SHP77 treated with DMSO at 0.1 percent for 48 hours (cell line): ENCODE measurements at places on chromosomes 11 and 22.

- DNase-seq = no peak
These were observed 131.4 kb upstream of the C11orf58 start for GRCh38 chr11:16606784-16607674.

- no peak for DNase-seq
These were observed 12.2 kb downstream of the MRGPRF start for GRCh38 chr11:69000831-69001242.

GRCh38 chr11:3161309-3161708, 3.8 kb downstream of the OSBPL5 start:
- no peak for DNase-seq

- DNase-seq = peak; percentile 74
These were observed at the start of gene UBXN1 for GRCh38 chr11:62678770-62679696. UBXN1 (minus strand) TSS chr11:62679073; CDS start chr11:62678923, 150 bp downstream.

- no peak for DNase-seq
These were observed 28.2 kb downstream of the HTR3B start for GRCh38 chr11:113932788-113933187.

- no peak for DNase-seq
These were observed 7.1 kb upstream of the CDC42EP2 start for GRCh38 chr11:65307298-65308229.

DNA sequence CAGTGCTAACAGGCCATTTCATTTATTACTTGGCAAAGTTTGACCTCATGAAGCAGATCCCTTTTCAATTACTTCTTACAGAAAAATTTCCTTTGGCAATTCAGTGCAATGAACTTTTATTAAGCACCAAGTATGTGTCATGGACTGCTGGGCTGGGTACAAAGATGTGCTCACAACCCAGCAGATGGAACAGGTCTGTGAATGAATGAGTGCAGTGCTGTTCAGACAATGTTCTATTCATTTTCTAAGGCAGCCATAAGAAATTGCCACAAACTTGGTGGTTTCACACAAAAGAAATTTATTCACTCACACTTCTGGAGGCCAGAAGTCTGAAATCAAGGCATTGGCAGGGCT, 428.5 kb downstream of the SOX6 start:
- no peak for DNase-seq

DNA sequence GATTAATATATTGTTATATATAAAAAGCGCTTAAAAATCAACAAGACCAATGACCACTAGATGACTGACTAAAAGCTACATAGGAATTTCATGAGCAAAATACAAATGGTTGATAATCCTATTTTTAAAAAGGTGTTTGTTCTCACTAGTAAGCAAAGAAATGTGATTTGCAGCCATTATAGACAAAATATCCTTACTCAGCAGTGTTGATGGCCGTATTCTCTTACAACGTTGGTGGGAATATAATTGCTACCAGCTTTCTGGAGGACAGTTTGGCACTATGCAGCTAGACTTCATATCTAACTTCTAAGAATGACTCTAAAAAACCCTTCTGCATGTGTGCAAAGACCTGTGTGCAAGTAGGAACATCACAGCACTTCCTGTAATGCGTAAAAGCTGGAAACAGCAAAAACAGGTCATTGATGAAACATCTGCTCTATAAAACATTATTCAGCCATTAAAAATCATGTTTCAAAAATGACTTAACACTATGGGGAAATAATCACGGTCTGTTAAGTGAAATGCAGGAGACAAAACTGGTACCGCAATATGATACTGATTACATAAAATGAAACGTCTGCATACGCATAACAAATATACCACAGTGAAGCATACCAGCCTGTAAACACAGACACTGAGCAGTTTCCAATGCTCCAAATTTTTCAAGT, 70.1 kb upstream of the LINC01488 start:
- DNase-seq = no peak

DNA sequence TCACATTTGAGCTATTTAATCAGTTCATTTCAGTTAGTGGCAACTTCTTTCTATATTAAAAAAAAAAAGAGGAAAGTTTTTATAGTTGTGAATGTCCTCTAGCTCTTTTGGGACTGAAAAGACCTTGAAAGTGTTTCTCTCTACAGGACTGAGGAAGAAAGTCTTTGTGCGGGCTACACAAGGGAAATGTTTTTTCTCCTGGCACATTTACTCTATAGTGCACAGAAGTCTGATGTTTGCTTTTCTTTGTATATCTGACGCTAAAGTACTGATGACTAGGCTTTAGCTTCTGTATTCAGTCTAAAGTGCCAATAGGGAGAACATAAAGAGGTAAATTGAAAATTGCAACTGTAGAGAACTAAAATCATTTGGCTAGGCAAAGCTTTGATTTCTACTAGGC, 737.4 kb upstream of the LUZP2 start:
- no peak for DNase-seq

- DNase-seq = no peak
These were observed 21.3 kb upstream of the MUC5B start for GRCh38 chr11:1201395-1202153.

DNA sequence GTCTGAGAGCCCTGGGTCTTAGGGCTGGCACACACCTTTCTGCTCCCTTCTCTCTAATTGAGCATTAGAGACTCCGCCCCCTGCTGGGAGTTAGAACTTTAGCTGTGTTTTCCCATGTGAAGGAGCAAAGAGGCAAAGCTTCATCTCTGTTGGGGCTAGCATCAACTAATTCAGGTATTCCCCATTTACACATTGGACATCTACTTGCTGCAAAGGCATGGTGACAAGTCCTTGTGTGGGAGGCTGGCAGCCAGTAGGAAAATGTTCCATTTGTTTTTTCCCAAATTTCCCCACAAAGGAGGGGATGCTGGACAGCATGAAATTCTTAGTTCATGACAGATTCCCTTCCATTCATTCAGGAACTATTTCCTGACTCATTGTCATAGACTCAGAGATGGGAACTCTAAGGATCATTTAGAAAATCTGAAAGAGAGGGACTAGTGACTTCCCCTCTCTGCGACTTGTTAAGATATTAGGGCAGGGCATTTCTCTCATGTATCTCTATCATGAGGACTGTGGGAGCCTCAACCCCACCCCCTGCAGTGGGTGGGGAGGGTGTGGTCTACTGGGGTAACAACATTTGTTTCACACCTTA, 3.6 kb downstream of the CD44 start:
- no peak for DNase-seq

GRCh38 chr11:127620671-127621070, 620.1 kb upstream of the KIRREL3 start:
- DNase-seq = no peak

DNA sequence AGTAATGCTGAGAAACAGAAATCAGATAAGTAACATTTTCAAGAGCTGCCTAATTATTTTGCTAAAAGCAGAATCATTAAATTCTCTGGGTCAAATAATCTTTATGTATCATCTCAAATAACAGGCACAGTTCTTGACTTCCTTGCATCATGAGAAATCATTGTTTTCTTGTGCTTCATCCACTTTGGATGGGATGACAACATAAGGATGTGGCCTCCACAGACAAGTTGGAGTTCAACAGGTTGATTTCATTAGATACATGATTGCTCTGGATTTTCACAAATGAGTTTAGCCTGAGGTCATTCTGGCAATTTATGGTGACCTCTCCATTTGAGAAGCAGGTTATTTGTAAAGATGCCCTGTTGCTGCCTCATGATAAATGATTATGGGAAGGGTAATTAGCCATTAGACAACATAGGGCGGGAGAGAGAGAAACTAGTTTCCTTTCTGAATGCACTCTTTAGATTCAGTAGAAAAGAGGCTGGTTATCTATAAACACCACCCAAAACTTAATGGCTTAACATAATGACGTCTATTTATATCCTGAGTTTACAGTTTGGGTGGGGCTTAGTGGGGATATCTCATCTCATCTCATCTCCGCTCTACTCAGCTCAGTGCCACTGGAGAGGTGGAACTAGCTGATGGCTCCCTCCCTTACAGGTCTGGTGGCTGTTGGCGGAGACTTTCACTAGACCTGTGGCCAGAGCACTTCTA, 35.0 kb upstream of the ADORA2A start:
- no peak for DNase-seq

- no peak for DNase-seq
These were observed 50.6 kb downstream of the RTN4R start for GRCh38 chr22:20217563-20217962.

- no peak for DNase-seq
These were observed 61.1 kb downstream of the ARHGAP42 start for GRCh38 chr11:100748153-100748552.

- DNase-seq = no peak
These were observed 164.7 kb upstream of the GUCY1A2 start for GRCh38 chr11:107182978-107183377.

GRCh38 chr22:19173047-19174035, 5.2 kb downstream of the SLC25A1 start:
- DNase-seq = no peak

- no peak for DNase-seq
These were observed 10.9 kb upstream of the SCN4B start for GRCh38 chr11:118163494-118163893.

DNA sequence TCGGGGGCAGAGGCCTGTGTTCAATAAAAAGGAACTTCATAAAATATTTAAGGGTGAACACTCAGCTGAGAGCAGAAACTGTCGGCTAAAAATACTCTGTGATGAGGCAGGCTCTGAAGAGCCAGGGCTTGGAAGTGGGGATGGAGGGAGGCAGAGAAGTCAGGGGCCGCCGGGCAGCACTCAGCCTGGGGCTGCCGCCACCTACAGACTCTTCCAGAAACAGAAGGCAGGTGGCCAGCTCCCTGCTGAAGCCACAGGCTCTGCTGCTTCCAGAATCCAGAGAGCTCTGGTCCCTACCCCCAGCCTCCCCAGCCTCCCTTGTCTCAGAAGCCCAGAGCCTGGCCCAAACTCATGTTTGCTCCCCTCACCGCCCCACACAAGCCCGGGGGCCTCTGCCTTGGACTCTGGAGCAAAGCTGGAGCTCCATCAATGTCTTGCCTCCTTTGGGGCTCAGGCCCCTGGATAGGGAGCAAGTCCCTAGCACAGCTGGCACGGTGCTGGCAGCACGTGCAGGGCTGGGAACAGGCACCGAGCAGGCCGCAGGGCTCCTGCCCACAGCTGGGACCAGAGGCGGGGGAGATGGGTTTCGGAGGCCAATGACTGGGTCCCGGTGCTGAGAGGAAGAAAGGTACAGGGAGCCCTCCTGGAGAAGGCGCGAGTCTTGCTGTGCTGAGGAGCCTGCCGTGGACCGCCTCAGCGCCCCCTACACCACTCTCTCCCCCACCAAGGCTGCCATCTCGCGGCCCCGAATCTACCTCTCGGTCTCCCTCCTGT, 8.2 kb downstream of the LRFN4 start:
- DNase-seq = no peak

GRCh38 chr11:11532574-11532973, 89.2 kb downstream of the GALNT18 start:
- no peak for DNase-seq

DNA sequence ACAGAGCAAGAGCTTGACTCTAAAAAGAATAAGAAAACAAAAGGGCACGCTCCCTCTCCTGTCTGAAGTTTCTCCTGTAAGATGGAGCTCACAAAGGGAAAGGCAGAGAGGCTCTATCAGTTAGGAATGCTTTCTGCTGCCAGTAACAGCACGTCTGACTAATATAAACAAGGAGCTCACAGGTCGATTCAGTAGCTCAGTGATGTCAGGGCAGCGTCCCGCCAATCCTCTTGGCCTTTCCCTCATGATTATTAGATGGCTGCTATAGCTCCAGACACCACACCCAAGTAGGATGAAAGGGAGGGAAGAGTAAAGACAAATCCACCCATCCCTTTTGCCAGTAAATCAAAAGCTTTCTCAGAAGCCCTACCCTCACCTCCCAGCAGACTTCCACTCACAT, 51.3 kb upstream of the HMGXB4 start:
- no peak for DNase-seq

DNA sequence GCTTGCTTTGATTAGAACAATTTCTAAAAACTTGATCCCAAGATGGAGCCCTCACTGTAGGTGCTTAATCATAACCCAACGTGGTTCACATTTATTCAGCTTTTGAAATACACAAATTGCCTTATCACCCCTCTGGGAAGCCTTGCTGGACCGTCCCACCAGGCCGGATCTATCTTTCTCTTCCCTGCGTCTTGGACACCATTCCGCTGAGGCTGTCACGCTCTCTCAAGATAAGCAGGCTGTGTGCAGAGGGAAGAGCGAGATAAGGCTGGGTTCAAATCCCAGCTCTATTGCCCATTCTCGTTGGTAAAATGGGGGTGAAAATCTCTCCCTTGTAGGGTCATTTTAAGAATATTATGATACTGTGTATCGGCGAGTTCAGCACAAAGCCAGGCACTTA, 20.5 kb upstream of the TP53I11 start:
- DNase-seq = no peak

GRCh38 chr11:113555071-113555619, 79.9 kb upstream of the DRD2 start:
- DNase-seq = no peak

GRCh38 chr11:60870276-60870675, 2.9 kb downstream of the ZP1 start:
- DNase-seq = no peak

GRCh38 chr22:47372111-47372581, 609.7 kb downstream of the TBC1D22A start:
- no peak for DNase-seq

GRCh38 chr11:4763096-4763495, 6.6 kb downstream of the OR51F1 start:
- DNase-seq = no peak

DNA sequence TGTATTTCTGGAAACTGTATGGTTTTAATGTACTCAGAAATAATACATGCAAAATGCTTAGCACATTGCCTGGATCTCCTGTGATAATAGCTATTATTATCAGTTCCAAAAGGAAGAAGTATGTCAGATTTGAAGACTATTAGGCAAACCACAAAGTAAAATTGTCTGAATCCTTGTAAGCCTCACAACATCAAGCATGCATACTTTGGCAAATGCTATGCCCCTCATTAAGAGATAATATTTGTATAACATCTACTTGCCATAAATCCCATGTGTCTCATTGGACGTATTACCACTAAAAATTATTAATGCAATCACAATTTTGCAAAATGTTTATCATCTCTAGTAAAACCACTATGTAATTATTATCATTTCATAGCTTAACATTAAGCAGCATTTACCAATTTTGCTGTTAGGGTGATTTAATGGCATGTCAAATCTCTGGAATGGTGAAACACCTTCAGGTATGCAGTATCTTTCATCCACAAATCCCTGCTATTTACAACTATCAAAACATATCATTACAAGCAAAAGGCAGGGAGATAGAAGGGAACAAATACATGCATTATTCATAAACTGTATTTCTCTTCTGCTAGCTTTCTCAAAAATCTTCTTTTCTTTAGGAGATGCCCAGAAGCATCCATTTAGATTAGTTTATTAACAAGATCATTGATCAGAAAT, 974.6 kb upstream of the RAG2 start:
- DNase-seq = no peak
